ENCODE measurements at places on chromosomes 6 and 20. TPM values are rescaled to one million over a fixed set of nuclear protein-coding genes. Genes with fewer than 3 reads are reported as not detected.

Gene VGLL2
- total RNA-seq: not detected

DNA sequence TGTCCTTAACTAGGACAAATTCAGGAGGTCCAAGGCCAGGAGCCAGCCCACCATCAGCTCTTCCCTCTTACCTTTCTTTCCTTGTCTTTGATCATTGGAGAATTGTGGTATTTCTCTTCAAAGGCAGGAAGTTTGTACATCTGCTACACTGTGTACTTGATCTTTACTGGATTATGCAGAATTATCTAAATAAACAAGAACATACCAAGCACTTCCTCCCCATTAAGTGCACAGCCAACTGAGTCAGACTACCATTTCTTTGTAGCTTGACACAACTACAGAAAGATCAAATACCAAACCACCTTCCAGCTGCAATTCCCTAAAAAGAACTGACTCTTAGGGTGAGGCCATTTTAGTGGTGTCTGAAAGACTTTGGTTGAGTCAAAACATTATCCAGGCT, 195.1 kb downstream of the HDGFL1 start:
- DNase-seq: no peak
- H3K4me3 ChIP-seq: no peak overlapping the region
- no peaks in the 10 kb centered on the region for H3K36me3 ChIP-seq
- H3K27ac ChIP-seq: no peak overlapping the region
- no peaks in the 10 kb centered on the region for H3K27me3 ChIP-seq

- peaks cover 8% of the 10 kb centered on the region for H3K36me3 ChIP-seq
- no peaks in the 10 kb centered on the region for H3K27me3 ChIP-seq
- H3K4me3 ChIP-seq: no peak overlapping the region
- peak; percentile 35 for DNase-seq
- no peak overlapping the region for H3K27ac ChIP-seq
These were observed 398.8 kb downstream of the ESR1 start for GRCh38 chr6:152206072-152206818.

DNA sequence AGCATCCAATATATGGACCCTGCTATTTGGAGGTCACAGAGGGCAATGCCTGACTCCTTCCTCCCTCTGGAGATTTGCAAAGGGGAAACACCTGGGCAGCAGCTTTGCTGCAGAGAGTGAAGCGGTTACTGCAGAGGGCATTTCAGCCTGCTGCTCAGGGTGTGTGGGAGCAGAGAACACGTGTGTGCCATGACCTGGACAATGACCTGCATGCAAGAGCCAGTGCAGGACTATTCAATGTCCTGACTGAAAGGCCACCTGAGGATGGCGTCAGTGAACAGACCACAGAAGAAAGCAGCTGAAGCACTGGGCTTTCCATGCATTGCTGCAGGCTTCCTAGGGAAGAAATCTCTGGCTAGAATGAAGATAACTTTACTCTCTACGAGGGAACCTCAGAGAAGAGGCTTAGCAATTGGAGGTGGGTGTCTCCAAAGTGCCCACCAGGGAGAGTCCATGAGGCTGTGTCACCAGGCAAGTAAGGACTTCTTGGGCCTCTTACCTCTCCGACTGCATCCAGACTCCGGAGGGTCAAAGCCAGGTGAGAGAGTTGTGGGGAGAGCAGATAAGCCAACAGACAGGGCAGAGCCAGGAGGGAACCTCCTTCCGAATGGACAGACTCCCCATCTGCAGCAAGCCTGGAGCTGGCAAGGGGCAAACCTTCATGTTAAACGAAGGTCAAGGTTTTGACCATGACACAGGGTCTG, 52.9 kb upstream of the PMEPA1 start:
- H3K27me3 ChIP-seq: no peaks in the 10 kb centered on the region
- H3K27ac ChIP-seq: no peak overlapping the region
- DNase-seq: no peak
- no peaks in the 10 kb centered on the region for H3K4me1 ChIP-seq
- H3K36me3 ChIP-seq: no peaks in the 10 kb centered on the region

GRCh38 chr6:167839343-167839742, 12.6 kb downstream of the AFDN start:
- no peak overlapping the region for H3K27ac ChIP-seq
- H3K27me3 ChIP-seq: peaks cover 5% of the 10 kb centered on the region
- H3K4me3 ChIP-seq: no peak overlapping the region
- no peaks in the 10 kb centered on the region for H3K4me1 ChIP-seq

Gene GATA5
- total RNA-seq: not detected

Gene BTN3A1
- 205 TPM for total RNA-seq

Measured in T-cell (primary cell).